Osteocyte (in vitro differentiated cells): ENCODE measurements at places on chromosomes 3 and 15. TPM values are rescaled to one million over a fixed set of nuclear protein-coding genes. Genes with fewer than 3 reads are reported as not detected.

GRCh38 chr3:50078622-50079021 lies 10.1 kb upstream of the RBM5 start:
- no peaks in the 10 kb centered on the region for H3K27me3 ChIP-seq
- H3K4me1 ChIP-seq = no peaks in the 10 kb centered on the region
- DNase-seq = no peak
- H3K27ac ChIP-seq = no peak overlapping the region
- H3K36me3 ChIP-seq = peaks cover 34% of the 10 kb centered on the region

- H3K36me3 ChIP-seq = no peaks in the 10 kb centered on the region
- no peak overlapping the region for H3K4me3 ChIP-seq
- peaks cover 10% of the 10 kb centered on the region for H3K27me3 ChIP-seq
- no peak for DNase-seq
- peaks cover 3% of the 10 kb centered on the region for H3K4me1 ChIP-seq
Measured at GRCh38 chr15:47409038-47409437, 308.3 kb upstream of the SEMA6D start.

- no peak overlapping the region for H3K27ac ChIP-seq
- H3K27me3 ChIP-seq = peaks cover 24% of the 10 kb centered on the region
- H3K4me1 ChIP-seq = no peaks in the 10 kb centered on the region
- no peak for DNase-seq
- H3K36me3 ChIP-seq = no peaks in the 10 kb centered on the region
Measured at GRCh38 chr3:10783360-10784351, 32.4 kb upstream of the SLC6A11 start.

DNA sequence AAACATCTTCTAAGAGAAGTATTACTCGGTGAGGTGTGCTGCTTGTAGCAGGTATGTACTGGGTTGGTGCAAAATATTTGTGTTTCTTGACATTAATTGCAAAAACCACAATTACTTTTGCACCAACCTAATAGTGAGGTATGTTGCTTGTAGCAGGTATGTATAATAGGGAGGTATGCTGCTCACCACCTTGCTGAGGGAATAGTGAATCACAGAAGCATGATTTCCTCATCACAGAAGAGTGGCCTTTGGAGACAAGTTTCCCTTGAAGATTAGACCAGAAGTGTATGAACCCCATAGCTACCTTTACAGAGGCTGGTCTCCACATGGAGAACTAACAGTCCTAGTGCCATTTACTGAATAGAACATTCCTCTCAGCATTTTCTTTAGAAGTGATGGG lies 15.5 kb downstream of the DCP1A start:
- H3K4me3 ChIP-seq = no peak overlapping the region
- H3K36me3 ChIP-seq = peaks cover 27% of the 10 kb centered on the region
- no peak overlapping the region for H3K27ac ChIP-seq
- DNase-seq = no peak

- H3K36me3 ChIP-seq = no peaks in the 10 kb centered on the region
- DNase-seq = peak; percentile 51
- no peak overlapping the region for H3K27ac ChIP-seq
- H3K4me3 ChIP-seq = no peak overlapping the region
Measured at GRCh38 chr3:127410137-127410488, 122.3 kb upstream of the PRR20G start.

The MUC4 gene
- not detected in 2 replicates for total RNA-seq

The CKMT1B gene
- not detected in 2 replicates for total RNA-seq

The GOLGA8K gene
- total RNA-seq = 0.75 and 1.7 TPM in 2 replicates

The PRKCD gene
- total RNA-seq = 14.9 and 17.1 TPM in 2 replicates

The FBN1 gene
- 1,012 and 1,104 TPM in 2 replicates for total RNA-seq

The KCTD6 gene
- total RNA-seq = 13.6 and 14.4 TPM in 2 replicates

The SLC2A2 gene
- total RNA-seq = not detected in 2 replicates

GRCh38 chr3:188358787-188359493 lies 205.0 kb downstream of the LPP start:
- peaks cover 7% of the 10 kb centered on the region for H3K36me3 ChIP-seq
- no peak for DNase-seq
- H3K4me3 ChIP-seq = no peak overlapping the region
- peak overlapping the region; percentile 48 for H3K27ac ChIP-seq

GRCh38 chr3:70737666-70738290 lies 425.3 kb upstream of the MDFIC2 start:
- H3K27me3 ChIP-seq = no peaks in the 10 kb centered on the region
- H3K4me1 ChIP-seq = peaks cover 41% of the 10 kb centered on the region
- no peak overlapping the region for H3K4me3 ChIP-seq
- H3K36me3 ChIP-seq = no peaks in the 10 kb centered on the region

DNA sequence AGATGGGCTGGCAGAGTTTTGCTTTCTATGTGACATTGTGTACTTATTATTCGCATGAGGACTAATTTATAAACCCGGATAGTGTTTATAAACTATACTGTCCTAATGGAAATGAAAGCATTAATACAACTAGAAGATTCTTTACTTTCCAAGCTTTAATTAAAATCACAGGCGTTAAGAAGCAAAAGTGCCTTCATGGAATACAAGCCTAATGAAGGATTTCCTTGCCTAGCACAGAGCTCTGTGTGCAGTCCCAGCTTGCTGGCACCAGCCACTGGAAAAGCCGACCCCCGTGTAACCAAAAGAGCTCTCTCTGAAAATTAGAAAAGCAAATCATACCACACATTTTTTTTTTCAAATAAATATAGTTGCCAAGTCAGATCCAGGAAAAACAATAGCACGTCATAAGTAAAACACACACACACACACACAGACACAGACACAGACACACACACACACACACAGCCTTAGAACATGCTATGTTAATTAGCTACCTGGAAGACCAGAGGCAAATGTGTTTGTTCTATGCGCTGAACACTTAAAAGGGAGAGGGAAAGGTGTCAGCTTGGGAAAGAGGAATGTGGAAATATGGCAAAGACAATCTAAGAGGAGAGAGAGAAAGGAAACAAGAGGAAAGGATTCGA lies 1084.2 kb downstream of the TUSC7 start:
- no peak overlapping the region for H3K27ac ChIP-seq
- no peaks in the 10 kb centered on the region for H3K36me3 ChIP-seq
- peaks cover 6% of the 10 kb centered on the region for H3K27me3 ChIP-seq
- H3K4me1 ChIP-seq = peaks cover 30% of the 10 kb centered on the region

DNA sequence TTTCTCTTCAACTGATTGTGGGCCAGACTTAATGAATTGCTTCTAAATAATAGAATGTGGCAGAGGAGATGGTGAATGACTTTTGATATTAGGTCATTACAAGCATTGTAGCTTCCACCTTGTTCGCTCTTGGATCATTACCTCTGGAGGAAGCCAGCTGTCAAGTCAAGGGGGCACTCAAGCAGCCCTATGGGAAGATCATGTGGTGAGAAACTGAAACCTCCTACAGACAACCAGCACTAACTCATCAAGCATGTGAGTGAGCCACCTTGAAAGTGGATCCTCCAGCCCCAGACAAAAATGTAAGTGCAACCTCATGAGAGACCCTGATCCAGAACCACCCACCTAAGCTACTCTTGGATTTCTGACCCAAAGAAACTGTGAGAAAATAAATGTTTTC lies 109.8 kb upstream of the TBC1D5 start:
- no peak overlapping the region for H3K4me3 ChIP-seq
- no peak overlapping the region for H3K27ac ChIP-seq
- no peak for DNase-seq
- H3K36me3 ChIP-seq = peaks cover 8% of the 10 kb centered on the region

DNA sequence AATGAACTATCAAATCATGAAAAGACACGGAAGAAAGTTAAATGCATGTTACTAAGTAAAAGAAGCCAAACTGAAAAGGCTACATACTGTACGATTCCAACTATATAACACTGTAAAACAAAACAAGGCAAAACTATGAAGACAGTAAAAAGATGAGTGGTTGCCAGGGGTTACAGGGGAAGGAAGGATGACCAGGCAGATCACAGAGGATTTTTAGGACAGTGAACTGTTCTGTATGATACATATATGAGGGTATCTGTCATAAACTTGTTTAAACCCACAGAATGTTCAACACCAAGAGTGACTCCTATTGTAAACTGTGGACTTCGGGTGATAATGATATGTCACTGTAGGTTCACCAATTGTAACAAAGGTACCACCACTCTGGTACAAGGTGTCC lies 60.6 kb downstream of the CHSY1 start:
- no peaks in the 10 kb centered on the region for H3K27me3 ChIP-seq
- H3K4me1 ChIP-seq = peaks cover 81% of the 10 kb centered on the region
- H3K36me3 ChIP-seq = no peaks in the 10 kb centered on the region
- H3K4me3 ChIP-seq = no peak overlapping the region
- no peak for DNase-seq

The NDN gene
- total RNA-seq = 27.8 and 29.7 TPM in 2 replicates
